T-cell (primary cell): ENCODE measurements at places on chromosomes 2 and 18. TPM values are rescaled to one million over a fixed set of nuclear protein-coding genes. Genes with fewer than 3 reads are reported as not detected.

DNA sequence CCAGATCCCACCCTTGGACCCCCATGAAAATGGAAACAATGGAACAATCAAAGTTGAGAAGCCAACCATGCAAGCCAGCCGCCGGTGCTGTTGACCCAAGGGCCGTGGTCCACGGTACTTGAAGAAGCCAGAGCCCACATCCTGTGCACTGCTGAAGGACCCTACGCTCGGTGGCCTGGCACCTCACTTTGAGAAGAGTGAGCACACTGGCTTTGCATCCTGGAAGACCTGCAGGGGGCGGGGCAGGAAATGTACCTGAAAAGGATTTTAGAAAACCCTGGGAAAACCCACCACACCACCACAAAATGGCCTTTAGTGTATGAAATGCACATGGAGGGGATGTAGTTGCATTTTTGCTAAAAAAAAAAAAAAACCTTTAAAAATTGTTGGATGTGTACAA lies 26.5 kb upstream of the TXNDC2 start:
- H3K27me3 ChIP-seq: no peaks in the 10 kb centered on the region
- no peak overlapping the region for H3K27ac ChIP-seq
- no peaks in the 10 kb centered on the region for H3K36me3 ChIP-seq
- H3K4me1 ChIP-seq: no peaks in the 10 kb centered on the region
- H3K4me3 ChIP-seq: no peak overlapping the region

GRCh38 chr2:166360906-166361305 lies 14.8 kb downstream of the SCN9A start:
- no peaks in the 10 kb centered on the region for H3K4me1 ChIP-seq
- no peaks in the 10 kb centered on the region for H3K27me3 ChIP-seq
- H3K4me3 ChIP-seq: no peak overlapping the region
- H3K27ac ChIP-seq: no peak overlapping the region
- DNase-seq: no peak

GRCh38 chr2:231326404-231326803 lies 69.1 kb upstream of the B3GNT7 start:
- H3K27me3 ChIP-seq: peaks cover 3% of the 10 kb centered on the region
- H3K4me1 ChIP-seq: no peaks in the 10 kb centered on the region
- no peaks in the 10 kb centered on the region for H3K36me3 ChIP-seq
- H3K4me3 ChIP-seq: no peak overlapping the region
- H3K27ac ChIP-seq: no peak overlapping the region
- no peak for DNase-seq

Gene PROC
- total RNA-seq: not detected

Gene MPP4
- not detected for total RNA-seq
